ENCODE measurements at places on chromosomes 12 and 14.

DNA sequence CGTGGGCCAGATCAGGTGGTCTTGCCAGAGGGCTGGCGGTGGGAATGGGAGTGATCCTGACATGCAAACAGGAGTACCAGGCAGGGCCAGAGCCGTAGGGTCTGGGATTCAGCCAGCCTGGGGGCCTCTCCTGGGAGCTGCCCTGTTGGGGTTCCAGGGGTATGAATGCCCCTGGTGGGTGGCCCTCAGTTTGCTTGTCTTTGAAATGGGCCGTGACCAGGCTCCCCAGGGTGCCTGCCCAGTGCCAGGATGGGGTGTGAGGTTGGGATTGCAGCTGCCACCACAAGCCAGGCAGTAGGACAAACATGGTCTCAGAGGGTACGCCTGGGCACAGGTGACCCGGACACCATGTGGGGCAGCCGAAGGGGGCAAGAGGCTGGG, 168.8 kb downstream of the KIF26A start:
- DNase-seq, result no peak

DNA sequence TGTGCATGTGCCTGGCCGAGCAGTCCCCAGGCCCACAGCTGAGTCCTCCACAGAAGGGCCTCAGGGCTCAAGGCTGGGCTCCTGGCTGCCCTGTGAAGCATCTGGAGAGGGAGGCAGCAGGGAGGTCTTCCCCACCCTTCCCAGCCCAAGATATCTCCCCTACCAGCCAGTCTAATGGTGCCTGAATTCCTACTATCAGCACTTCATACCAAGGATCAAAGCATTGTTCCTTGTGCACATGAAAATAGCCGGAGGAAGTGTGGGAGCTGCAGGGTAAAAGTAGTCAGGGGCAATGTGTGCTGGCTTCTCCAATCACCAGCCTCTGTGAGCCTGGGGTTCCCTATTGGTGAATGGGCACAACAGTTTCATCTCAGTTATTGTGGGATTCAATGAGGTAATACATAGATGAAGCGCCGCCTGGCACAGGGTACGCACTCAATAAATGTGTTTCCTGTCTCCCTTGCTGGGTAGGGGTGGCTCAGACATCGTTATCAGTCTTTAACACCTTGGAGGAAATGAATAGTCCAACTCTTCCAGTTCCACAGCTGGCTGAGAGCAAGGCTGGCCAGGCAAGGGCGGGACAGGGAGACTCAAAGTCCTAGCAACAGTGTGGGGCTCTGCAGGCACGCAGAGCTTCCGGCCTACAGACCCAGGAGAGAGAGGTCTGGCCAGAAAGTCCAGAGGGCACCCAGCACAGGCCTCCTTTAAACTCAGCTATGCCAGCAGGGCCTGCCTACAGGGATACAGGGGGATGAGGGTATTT, 39.1 kb upstream of the PNMA1 start:
- no peak for DNase-seq

DNA sequence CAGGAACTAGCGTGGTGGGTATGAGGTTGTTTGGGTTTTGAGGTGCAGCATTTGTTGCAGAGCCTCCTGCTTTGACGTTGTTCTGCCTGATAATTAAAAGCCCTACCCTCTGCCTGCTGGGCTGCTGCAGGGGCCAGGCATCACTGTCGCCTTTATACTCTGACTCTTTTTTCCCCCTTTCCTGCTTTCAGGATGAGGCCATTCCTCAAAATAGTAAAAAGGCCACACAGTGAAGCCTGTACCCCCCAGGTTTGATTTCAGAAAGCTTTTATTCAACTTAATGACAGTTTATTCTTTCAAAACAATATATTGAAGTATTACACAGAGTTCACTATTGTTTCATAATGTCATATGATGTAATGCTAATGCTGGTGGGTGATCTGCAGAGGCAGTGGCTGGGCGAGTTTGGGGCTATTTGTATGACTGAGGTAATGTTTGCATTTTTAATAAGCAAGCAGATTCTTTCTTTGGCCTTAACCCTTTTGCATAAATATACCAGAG, 9.1 kb downstream of the BORCS5 start:
- no peak for DNase-seq

DNA sequence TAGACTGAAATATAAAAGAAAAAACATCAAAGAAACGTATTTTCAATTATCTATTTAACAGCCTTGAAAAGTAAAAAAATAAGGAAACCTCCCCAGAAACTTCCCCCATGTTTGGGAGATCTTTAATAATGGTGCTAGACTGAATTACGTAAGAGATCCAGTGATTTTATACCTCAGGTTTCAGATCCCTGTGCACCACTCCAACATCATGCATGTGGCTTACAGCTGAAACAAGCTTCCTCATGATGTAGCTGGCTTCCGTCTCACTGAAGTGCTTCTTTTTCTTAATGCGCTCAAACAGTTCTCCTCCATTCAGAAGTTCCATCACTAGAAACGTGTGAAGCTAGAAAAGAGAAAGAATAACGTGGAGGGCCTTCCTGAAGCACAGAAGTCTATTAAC, 78.0 kb upstream of the TTC7B start:
- DNase-seq, result no peak

DNA sequence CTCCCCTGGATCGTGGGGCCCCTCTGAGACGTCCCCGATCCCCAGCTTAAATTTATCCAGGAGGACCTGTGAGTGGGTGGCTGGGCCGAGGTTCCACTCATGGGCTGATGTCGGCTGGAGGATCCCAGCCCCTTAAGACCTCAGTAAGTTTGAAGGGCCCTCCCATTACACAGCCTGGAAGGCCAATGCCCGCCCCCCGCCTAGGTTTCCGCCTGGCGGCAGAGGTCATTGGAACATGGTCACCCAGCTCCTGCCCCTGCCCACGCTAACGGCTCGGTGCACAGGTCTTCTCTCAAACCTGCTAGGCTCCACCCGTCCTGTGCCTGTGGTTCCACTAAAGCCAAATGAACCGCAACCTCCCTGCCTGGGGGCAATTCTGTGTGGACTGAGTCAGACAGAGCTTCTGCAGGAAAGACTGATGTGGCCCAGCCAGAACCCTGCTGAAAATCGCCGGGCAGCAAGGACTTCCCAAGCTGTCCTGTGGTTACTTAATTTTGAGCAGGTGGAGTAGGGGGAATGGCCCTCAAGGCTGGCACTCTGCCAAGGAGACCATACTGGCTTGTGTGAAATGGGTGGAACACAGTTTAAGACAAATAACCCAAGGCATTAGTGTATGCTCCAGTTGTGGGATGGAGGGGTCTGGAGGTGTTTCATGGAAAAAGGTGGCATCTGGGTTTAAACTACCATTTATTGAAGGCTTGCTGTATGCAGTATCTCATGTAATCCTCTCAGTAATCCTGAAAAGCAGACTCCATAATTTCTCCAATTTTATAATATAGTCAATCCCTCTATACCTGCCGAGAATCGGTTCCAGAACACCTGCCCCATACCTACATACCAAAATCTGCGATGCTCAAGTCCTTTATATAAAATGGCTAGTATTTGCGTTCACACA, 903 bp upstream of the NT5DC3 start:
- DNase-seq, result peak; percentile 13

- DNase-seq, result no peak
Observed at GRCh38 chr14:31235462-31235861, 27.9 kb upstream of the HECTD1 start.

All from stimulated activated CD8-positive, alpha-beta memory T cell treated with anti-CD3 and anti-CD28 coated beads, Interleukin-15, amount 100 ng/mL, for 4 hours (primary cell).